ENCODE measurements at places on chromosomes 1 and 21. TPM values are rescaled to one million over a fixed set of nuclear protein-coding genes. Genes with fewer than 3 reads are reported as not detected.

SAMD13 gene
- total RNA-seq: 0.50 TPM

RPS6KA1 gene
- 2.6 TPM for total RNA-seq

TNNT2 gene
- total RNA-seq: 0.78 TPM

KCNT2 gene
- total RNA-seq: 6.2 TPM

CLCNKA gene
- total RNA-seq: not detected

AADACL3 gene
- total RNA-seq: not detected

KRTAP12-2 gene
- total RNA-seq: not detected

E2F2 gene
- 0.15 TPM for total RNA-seq

LAMTOR5 gene
- 99.3 TPM for total RNA-seq

TCP10L gene
- not detected for total RNA-seq

SLC1A7 gene
- total RNA-seq: 0.12 TPM

HSPG2 gene
- 429 TPM for total RNA-seq

PLXNA2 gene
- 6.0 TPM for total RNA-seq

PLPP3 gene
- 178 TPM for total RNA-seq

LEPR gene
- total RNA-seq: 24.9 TPM

ETS2 gene
- 23.5 TPM for total RNA-seq

FMN2 gene
- total RNA-seq: not detected

LRRN2 gene
- 0.39 TPM for total RNA-seq

FCRL1 gene
- not detected for total RNA-seq

SYNJ1 gene
- total RNA-seq: 5.8 TPM

GUCA2A gene
- total RNA-seq: not detected

AMY1B gene
- total RNA-seq: not detected

TRABD2B gene
- total RNA-seq: 0.69 TPM

WNT2B gene
- total RNA-seq: 3.3 TPM

PDE4B gene
- 3.9 TPM for total RNA-seq

ZMPSTE24 gene
- 36.6 TPM for total RNA-seq

GSTM5 gene
- total RNA-seq: 4.4 TPM

BTBD19 gene
- total RNA-seq: 5.1 TPM

CDA gene
- total RNA-seq: not detected

FHAD1 gene
- 0.31 TPM for total RNA-seq

NHLH2 gene
- total RNA-seq: not detected

FMO1 gene
- total RNA-seq: 2.2 TPM

CYP4A11 gene
- not detected for total RNA-seq

NFASC gene
- total RNA-seq: 19.3 TPM

UBASH3A gene
- not detected for total RNA-seq

OR2W3 gene
- not detected for total RNA-seq

ATP5PB gene
- total RNA-seq: 144 TPM

FMOD gene
- 29.1 TPM for total RNA-seq

DAB1 gene
- total RNA-seq: 0.87 TPM

TIAM1 gene
- total RNA-seq: 20.1 TPM

CYP4A22 gene
- 0.15 TPM for total RNA-seq

RAP1GAP gene
- 0.29 TPM for total RNA-seq

C1QC gene
- total RNA-seq: not detected

PCBP3 gene
- 14.5 TPM for total RNA-seq

REN gene
- not detected for total RNA-seq

All from cardiac ventricle fibroblast (primary cell).